IMR-90 (cell line): ENCODE measurements at places on chromosomes 7 and 10. TPM values are rescaled to one million over a fixed set of nuclear protein-coding genes. Genes with fewer than 3 reads are reported as not detected.

- H3K27ac ChIP-seq = no peak overlapping the region
- H3K4me3 ChIP-seq = no peak overlapping the region
- no peaks in the 10 kb centered on the region for H3K36me3 ChIP-seq
- no peak for DNase-seq
- no peaks in the 10 kb centered on the region; the same call in 1 of the 2 replicates for H3K4me1 ChIP-seq
- H3K27me3 ChIP-seq = peaks cover 76% of the 10 kb centered on the region
Observed at GRCh38 chr7:151411551-151411950, 1.7 kb upstream of the WDR86 start.

Gene TYW1B
- polyA plus RNA-seq = 0.73 and 1.0 TPM in 2 replicates

Gene ZFAND2A
- polyA plus RNA-seq = 25.9 and 28.7 TPM in 2 replicates

DNA sequence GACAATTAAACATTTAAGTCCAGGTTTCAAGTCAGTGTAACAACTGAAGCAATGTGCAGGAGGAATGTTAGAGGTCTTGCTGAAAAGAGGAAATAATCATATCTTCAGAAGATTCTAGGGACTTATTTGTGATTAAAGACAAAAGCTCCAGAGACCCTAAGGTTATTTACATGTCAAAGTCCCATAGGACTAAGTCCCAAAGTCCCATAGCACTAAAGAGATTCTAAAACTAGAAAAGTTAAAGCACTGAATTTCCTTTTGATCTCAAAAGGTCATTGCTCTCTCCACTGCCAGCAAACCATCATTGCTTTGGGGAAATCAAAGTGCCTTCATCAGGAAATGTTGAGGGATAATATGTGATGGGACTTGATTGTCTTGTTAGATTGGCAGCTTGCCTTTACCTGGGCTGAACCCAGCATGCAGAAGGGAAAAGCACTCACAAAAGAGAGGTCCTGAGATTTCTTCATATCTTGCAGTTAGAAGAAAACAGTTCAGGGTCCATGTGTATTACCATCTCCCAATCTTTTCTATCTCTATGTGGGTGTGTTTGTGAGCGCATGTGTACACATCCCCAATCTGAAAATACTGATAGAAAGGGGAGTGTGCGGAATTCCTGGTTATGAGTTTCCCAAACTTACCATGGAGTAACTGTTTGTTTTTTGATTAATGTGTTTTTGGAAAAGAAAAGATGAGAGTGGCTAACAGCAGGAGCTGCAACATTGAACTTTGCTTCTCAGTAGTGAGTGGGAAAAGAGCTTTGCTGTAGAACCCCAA, 21.8 kb downstream of the NUDT13 start:
- no peak overlapping the region for H3K4me3 ChIP-seq
- H3K27me3 ChIP-seq = no peaks in the 10 kb centered on the region
- DNase-seq = no peak
- no peaks in the 10 kb centered on the region for H3K4me1 ChIP-seq

Gene PTPRZ1
- not detected in 2 replicates for polyA plus RNA-seq

DNA sequence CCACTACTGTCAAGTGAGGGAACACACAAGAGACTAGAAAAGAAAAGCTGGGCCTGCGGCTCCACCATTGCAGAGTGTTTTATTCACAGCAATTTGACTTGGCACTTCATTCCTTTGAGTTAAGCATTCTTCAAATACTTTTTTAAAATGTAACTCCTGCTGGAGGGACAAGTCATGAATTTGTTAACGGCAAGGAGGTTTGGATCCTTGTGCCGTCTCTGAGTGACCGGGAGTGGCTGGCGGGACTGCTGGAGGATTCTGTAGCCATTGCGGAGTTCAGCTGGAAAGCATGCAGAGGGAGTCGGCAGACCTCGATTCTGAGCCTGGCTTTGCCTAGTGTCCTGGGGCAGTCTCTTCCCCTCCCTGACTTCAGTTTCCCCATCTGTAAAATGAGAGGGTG, 9.8 kb downstream of the HSPA12A start:
- no peaks in the 10 kb centered on the region for H3K27me3 ChIP-seq
- H3K4me1 ChIP-seq = peaks cover 21% of the 10 kb centered on the region
- no peak overlapping the region for H3K27ac ChIP-seq
- no peaks in the 10 kb centered on the region for H3K36me3 ChIP-seq
- DNase-seq = no peak

GRCh38 chr7:37728747-37729146, 45.2 kb downstream of the GPR141 start:
- no peak overlapping the region for H3K4me3 ChIP-seq
- H3K4me1 ChIP-seq = no peaks in the 10 kb centered on the region
- H3K27ac ChIP-seq = no peak overlapping the region
- no peak for DNase-seq
- H3K27me3 ChIP-seq = no peaks in the 10 kb centered on the region

Gene PHTF2
- polyA plus RNA-seq = 21.7 and 28.3 TPM in 2 replicates

GRCh38 chr10:70592186-70592735, 10.3 kb downstream of the PRF1 start:
- no peaks in the 10 kb centered on the region for H3K36me3 ChIP-seq
- no peak overlapping the region for H3K4me3 ChIP-seq
- H3K27me3 ChIP-seq = peaks cover 36% of the 10 kb centered on the region
- peaks cover 3% of the 10 kb centered on the region; the same call in 1 of the 2 replicates for H3K4me1 ChIP-seq
- DNase-seq = no peak

DNA sequence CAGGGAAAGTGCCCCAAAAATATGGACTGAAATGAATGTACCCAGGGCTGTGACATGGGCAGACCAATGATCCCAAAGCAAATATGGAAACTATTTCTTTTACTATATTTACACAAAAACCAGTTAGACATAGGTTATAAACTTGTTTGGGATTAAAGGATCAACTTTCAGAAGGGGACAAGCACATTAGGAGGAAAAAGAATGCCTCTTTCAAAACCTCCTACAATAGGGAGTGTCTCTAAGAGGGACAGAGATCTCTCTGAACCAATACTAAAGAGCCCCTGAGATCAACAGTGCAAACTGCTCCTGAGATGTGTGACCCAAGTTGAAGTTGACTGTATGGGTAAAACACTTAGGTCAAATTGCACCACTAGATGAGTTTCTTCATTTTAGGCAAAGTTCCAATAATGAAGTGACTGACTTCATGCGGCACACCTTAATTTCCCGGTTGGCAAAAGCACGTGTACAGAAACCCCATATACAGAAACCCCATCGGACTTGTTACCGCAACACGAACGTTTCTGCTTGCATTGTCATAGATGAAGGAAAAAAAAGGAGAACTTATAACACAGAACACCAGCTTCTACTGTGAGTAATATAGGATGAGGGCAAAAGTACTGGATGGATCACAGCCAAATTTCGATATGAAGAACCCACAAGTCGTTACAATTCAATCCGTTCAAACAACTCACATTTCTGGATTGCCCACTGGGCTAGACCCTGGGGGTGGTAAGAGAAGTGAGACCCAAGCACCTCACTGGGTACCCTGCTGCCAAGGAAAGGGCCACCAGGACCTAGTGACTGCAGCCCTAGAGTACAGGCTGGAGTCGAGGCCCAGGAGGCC, 4.3 kb downstream of the SVIL start:
- no peak overlapping the region for H3K27ac ChIP-seq
- H3K27me3 ChIP-seq = no peaks in the 10 kb centered on the region
- no peak for DNase-seq
- no peak overlapping the region for H3K4me3 ChIP-seq
- peaks cover 10% of the 10 kb centered on the region for H3K4me1 ChIP-seq

Gene SUN3
- polyA plus RNA-seq = not detected in 2 replicates

DNA sequence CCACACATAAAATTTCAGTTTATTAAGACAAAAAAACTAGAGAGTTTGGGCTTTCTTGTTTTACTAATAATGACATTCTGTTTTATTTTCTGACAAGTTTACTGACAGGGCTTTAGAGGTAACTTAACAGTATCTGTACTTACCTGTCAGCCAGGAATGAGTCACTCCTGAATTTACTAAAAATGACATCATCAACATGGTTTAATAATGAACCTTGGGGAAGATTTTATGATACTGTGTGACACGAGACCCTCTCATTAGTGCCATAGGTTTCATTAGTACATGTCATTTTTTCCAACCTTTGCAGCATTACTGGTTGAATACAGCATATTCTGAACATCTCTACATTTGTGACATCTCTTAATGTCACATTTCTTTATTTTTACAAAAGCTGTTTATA, 131.1 kb downstream of the KCND2 start:
- no peaks in the 10 kb centered on the region for H3K27me3 ChIP-seq
- no peaks in the 10 kb centered on the region for H3K36me3 ChIP-seq
- H3K4me3 ChIP-seq = no peak overlapping the region
- no peaks in the 10 kb centered on the region for H3K4me1 ChIP-seq
- H3K27ac ChIP-seq = no peak overlapping the region

Gene ZNF488
- polyA plus RNA-seq = 0.14 TPM in 2 replicates

- H3K4me1 ChIP-seq = no peaks in the 10 kb centered on the region
- H3K36me3 ChIP-seq = no peaks in the 10 kb centered on the region
- no peaks in the 10 kb centered on the region for H3K27me3 ChIP-seq
Observed at GRCh38 chr10:77381750-77382149, 255.9 kb downstream of the KCNMA1 start.

DNA sequence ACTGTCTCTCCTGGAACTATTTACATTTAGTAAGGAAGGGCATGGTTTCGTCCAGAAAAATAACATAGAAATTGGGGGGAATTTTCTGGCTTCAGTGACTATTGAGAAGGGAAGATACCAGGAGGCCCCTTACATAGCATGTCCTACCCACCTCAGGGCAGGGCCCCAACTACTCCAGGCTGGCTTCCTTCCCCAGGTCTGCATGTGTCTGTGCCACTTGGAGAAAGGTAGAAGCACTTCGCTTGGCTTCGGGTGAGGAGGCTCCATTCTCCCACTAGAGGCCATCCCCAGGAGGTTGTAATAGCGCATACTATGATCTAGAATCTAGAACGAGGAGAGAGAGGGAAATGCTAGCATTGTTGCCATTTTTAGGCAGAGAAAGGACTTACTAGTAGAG, 14.7 kb downstream of the LRGUK start:
- H3K4me3 ChIP-seq = no peak overlapping the region
- no peaks in the 10 kb centered on the region for H3K4me1 ChIP-seq
- H3K27ac ChIP-seq = no peak overlapping the region
- no peak for DNase-seq
- no peaks in the 10 kb centered on the region; the same call in 1 of the 2 replicates for H3K27me3 ChIP-seq
- H3K36me3 ChIP-seq = no peaks in the 10 kb centered on the region

Gene PAX4
- not detected in 2 replicates for polyA plus RNA-seq

DNA sequence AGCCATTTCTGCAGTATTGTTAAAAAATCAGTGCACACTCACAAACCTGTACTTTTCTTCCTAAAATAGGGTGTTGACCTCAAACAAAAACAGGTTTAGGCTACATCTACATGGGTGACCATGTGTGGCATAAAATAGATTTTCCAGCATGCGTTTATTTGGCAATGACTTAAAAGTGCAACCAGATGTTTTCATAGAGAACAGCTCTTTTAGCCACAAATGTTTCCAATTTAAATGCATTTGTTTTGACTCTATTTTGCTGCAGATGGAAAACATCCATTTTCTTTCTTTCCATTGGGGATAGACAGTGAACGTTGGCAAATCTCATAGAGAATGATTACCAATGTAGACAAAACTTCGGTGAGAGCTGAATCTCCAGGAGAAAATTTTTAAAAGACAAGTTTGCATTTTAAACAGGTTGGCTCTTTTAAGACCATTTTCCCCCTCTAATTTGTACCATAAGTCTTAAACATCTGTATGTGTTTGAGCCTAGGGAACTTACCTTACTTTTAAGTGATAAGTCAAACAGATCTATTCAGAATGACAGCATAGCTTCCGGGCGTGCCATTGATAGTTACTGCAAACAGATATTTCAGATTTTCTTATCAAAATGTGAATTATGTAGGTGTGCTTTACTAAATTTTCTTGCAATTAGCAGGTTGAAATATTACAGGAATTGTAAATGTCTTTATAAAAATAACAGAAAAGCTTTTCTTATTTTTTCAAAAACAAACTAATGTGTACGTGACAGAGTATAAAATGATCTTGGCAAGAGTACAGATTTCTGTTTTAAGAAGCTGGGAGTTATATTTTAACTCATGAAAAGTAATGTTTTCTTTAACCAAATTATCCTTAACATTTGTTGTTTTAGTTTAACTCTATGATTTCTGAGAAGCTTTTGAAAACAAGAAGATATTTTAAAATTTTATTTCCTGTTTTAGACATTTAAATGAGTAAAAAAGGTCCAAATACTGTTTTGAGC, 144.9 kb downstream of the HGF start:
- H3K27me3 ChIP-seq = no peaks in the 10 kb centered on the region
- H3K36me3 ChIP-seq = no peaks in the 10 kb centered on the region
- H3K4me3 ChIP-seq = no peak overlapping the region
- DNase-seq = peak; percentile 50

Gene ODAD2
- polyA plus RNA-seq = 0.42 and 0.53 TPM in 2 replicates

Gene RARRES2
- 1.4 and 1.6 TPM in 2 replicates for polyA plus RNA-seq

- no peak overlapping the region for H3K4me3 ChIP-seq
- H3K36me3 ChIP-seq = no peaks in the 10 kb centered on the region
- no peaks in the 10 kb centered on the region for H3K27me3 ChIP-seq
- H3K27ac ChIP-seq = no peak overlapping the region
- DNase-seq = no peak
Observed at GRCh38 chr7:153070141-153070540, 310.6 kb downstream of the ACTR3B start.

DNA sequence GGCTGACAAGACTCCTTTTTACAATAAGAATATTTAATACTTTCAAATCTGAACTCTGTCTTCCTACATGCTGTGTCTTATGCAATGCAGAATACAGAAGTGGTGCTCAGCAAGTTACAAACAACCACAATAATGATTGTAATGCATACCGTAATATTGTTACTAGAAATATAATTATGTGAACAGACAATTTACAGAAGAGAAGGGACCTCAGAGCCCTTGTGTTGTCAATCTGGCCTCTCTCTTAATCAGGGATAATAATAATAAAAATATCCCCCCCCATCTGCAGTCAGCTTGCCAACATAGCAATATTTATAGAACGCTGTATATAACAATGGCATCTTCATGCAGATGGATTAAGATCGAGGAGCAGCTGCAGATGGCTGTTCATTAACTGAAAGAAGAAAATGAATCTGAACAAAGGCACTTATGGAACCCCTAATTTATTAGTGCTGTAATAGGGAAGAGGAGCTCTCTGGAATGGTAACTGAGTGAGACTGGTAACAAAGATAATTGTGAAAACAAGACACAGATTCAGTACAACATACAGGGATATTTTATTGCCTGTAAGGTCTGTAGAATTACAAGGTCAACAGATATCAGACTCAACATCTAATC, 106.3 kb downstream of the TMEM26 start:
- H3K27ac ChIP-seq = no peak overlapping the region
- no peak for DNase-seq
- no peaks in the 10 kb centered on the region for H3K4me1 ChIP-seq
- H3K4me3 ChIP-seq = no peak overlapping the region

DNA sequence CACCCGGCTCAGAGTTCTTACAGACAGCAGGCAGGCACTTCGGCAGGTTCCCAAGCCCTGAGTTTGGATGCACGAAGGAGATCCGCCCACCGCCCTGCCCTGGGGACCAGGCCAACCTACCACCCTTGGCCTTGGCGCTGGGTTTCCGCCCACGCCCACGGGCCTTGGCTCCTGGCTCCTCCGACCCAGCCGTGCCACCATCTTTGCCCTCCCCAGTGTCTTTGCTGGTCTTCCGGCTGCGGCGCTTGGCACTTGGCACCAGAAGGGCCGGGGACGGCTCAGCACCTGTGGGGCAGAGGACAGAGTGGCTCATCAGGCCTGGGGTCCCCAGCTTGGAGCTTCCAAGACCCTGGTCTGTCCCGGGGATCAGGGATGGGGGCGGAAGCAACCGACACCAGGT, 32.1 kb downstream of the SLC29A4 start:
- no peak for DNase-seq
- H3K36me3 ChIP-seq = peaks cover 67% of the 10 kb centered on the region
- H3K4me1 ChIP-seq = no peaks in the 10 kb centered on the region
- H3K4me3 ChIP-seq = no peak overlapping the region
- H3K27me3 ChIP-seq = no peaks in the 10 kb centered on the region
